ENCODE measurements at places on chromosomes 11 and 22.

DNA sequence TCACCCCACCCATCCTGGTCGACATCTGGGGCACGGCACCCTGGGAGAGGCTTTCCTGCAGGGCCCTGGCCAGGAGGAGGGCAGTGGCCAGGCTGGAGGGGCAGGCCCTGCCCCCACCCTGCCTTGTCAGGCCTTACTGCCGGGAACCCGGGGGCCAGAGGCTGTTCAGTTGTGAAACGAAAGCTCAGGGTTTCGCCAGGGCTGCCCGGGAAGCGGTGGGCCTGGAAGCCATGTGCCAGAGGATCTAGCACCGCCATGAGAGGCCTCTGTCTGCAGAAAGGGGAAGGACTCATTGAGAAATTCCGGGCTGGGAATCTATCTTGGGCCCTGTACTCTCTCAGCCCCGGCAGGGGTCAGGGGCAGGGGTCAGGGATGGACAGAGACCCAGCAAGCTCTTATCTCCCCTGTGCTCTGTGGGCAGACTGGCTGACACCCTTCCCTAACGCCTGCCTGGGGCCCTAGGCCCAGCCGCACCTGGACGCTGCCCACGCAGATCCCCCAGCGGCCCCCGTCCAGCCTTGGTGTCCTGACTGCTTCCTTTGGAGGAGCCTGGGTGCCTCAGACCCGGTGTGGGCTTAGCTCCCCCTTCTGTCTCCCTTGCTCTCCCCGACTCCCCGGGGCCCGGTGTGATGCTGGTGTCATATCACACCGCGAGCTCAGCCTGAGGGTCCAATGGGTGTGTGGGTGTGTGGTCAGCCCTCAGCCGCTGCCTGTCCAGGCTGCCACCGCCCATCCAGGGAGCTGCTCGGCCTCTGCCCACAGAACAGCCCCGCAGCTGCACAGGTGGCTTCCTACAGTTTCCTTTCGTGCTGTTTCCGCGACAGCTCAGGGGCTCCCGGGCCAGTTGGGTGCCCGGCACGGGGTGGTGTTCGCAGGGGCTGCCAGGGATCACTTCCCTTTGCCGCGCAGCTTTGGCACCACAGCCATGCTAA lies 6.5 kb downstream of the PIM3 start:
- DNase-seq = no peak

DNA sequence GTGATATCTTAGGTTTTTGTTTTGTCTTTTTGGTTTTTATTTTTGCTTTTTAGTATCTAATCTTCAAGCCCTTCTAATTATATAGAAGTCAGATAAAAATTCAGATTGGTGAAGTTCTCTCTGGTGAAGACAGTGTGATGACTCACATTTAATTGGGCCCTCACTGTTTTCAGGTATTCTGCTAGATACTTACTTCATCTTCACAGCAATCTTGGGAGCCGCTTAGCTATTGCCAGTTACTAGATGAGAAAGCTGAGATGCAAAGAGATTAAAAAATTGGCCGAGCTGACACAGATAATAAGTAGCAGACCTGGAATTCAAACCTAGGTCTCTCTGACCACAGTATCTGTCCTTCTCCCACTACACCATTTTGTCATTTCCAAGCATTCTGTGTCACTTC lies 75.0 kb downstream of the PPP2R1B start:
- DNase-seq = no peak

DNA sequence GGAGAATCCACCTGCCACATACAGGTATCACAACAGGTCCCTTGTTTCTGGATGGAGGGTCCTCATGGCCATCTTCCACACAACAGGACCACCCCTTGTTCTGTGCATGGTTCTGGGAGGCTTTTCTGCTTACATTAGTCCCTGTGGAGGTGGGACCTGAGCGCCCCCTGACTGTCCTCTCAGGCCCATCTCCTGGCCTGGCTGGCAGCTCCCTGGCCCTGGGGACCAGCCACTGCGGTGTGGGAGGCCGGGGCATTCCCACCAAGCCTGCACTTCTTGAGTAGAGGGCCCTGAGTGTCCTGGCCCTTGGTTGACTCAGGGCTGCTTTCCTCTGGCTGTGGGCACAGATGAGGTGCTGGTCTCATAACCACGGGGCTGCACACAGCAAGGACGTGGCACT lies 5.0 kb downstream of the COX8A start:
- DNase-seq = no peak

- no peak for DNase-seq
Measured at GRCh38 chr11:118396097-118396501, 5.3 kb upstream of the ATP5MG start.

- DNase-seq = no peak
Measured at GRCh38 chr11:104078245-104078644, 41.8 kb downstream of the DDI1 start.

DNA sequence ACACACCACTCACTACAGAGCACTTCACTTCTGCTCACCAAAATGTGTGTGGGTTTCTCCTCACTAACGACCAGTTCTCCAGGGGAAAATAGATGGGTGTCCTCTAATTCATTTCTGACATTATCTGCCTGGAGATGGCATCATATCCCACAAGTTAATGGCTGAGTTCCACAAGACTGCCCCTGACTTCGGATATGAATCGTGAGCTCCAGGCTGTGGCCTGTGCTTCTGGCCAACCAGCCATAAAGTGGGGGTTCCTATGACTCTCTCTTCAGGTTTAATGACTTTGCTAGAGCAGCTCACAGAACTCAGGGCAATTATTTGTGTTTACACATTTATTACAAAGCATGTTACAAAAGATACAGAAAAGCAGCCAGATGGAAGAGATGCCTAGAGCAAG lies 113.0 kb upstream of the SYT13 start:
- no peak for DNase-seq

GRCh38 chr11:47035108-47035507 lies 98.5 kb downstream of the CSTPP1 start:
- no peak for DNase-seq

DNA sequence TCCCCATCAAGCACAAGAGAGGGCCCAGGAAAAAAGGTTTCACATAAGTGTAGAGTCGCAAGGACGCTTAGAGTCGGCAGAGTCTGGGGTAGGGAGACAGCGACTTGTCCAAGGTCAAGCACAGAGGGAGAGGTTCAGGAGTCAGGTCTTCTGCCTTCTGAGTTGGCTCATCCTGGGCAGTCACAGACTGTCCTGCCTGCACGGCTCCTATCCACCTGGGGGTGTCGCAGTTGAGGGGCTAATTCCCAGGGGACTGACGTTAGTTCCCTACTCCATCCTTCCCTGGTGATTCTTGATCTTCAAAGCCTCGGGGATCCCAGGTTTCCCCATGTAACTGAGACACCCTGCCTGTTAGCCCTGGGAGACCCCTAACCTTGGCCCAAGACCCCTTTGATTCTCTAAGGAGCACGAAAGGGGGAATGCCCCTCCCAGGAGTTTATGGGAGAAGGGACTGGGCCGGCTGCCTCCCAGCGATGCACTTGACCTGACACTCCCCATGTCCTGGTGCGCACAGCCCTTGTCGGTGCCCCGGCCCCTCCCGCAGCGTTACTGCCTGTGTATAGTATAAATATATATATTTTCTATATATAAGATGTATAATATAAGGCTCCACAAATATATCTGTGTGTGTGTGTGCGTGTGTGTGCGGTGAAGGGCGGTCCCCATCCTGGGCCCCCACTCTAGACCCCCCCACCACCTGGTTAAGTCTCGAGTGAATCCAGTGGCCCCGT lies 14.7 kb upstream of the TAB1 start:
- no peak for DNase-seq

DNA sequence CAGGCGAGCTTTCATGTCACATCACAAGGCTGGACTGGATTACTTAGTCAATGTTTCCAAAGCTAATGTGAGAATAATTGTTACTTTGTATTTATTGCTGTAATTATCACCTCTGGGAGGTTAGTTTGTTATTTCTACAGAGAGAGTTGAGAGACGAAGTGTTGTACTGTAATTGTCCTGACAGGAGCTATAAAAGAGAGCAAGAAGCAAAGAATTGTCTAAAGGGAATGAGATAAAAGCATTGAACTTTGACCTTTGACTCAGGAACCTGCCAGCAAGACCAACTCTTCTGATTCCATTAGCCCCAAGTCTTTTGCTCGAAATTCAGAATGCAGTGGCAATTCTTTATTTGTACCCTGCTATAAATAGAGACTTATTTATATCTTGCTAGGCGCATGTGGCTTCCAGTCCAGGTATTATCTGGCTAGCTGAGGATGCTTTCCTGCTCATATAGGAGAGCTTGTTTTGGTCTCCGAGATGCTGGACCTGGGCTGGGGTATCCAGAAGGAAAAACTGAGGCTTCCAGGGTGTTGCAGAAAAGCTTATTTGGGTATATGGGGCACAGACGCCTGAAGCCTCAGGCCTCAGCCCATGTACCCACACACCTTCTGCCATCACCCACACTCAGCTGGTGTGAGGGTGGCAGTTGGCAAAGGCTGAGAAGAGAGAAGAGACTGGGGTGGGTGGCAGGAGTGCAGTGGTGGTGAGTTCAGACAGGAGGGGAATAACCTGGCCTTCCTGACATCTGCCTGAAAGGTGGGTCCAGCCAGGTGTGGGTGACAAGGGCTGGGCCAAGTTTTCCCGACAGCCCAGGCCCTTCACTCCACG lies 40.7 kb downstream of the SYT13 start:
- DNase-seq = no peak

DNA sequence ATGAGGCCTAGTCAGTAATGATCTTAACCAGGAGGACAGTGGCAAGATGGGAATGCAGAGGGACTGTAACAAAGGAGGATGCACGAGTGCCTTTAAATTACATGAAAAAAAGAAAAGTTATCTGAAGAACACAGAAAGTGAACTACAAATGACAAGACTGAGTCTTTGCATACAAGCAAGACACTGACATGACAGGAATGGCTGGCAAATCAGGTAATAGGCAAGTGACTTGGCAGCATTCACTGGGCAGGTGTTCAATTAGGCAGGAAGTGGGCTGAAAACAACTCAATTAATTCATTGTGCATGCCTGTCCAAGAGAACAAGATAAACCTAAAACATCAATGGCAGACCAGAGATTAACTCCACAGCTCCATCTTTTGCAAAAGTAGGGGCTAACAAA lies 24.0 kb downstream of the SMCO4 start:
- no peak for DNase-seq

GRCh38 chr11:115197031-115197430 lies 307.2 kb downstream of the CADM1 start:
- no peak for DNase-seq

GRCh38 chr11:83502041-83502440 lies 215.9 kb upstream of the CCDC90B start:
- DNase-seq = no peak

DNA sequence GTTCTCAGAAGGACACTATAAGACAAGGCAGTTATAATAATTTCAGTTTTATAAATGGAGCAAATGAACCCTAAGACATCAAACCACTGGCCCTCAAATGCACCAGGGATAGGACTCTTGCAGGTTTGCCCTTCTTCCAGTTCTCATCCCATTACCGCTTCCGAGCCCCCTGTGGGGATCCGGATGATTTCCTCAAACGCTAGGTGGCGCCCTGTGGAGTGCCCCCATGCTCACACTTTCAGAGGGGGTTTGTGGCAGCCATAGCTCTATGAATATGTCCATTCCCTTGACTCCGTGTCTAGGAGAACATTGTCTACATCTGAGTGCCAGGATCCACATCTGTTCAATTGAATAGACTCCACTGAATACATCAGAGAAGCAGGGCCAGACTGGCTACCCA lies 816.3 kb downstream of the NTM start:
- DNase-seq = no peak

- DNase-seq = no peak
Measured at GRCh38 chr11:76234416-76235232, 28.3 kb upstream of the WNT11 start.

- DNase-seq = no peak
Measured at GRCh38 chr11:64562723-64563351, 28.2 kb upstream of the SLC22A12 start.

DNA sequence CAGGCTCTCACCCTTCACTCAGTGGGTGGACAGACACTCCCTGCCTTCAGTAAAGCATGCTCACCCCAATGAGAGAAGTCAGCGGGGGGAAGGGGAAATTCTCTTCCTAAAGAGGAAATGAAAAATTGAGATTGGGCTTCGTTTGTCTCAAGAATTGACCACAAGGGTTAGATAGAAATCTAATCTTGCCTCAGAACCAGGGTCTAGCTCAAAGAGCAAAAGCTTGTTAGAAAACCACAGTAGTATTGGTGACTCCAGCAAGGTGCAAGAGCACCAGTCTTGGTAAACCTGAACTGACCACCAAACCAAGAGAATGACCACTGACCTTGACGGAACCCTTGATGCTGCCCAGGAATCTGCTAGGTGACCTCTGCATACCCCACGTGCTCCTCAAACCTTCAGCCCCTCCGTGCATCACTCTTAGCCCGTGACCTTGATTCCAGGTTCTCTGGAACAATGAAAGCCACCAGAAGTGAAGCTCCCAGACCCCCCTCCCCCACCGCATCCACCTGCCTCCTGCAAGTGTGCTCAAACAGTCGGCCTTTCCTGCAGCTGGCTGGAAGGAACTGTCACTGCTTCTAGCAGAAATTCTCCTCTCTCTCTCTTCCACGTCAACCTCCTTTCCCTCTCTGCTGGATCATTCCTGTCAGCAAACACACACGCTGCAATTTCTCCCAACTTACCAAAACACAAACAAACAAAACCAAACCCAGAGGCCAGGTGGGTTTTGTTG lies 3.1 kb upstream of the TMA7B start:
- DNase-seq = no peak

- no peak for DNase-seq
Measured at GRCh38 chr11:121524233-121524631, 71.5 kb upstream of the SORL1-AS1 start.

GRCh38 chr22:38524429-38524828 lies 18.3 kb upstream of the DDX17 start:
- no peak for DNase-seq

GRCh38 chr11:61627850-61628661 lies 47.2 kb upstream of the SYT7 start:
- no peak for DNase-seq

GRCh38 chr11:2812371-2812991 lies 73.1 kb downstream of the CDKN1C start:
- DNase-seq = no peak

- DNase-seq = no peak
Measured at GRCh38 chr11:108685419-108686130, 20.7 kb downstream of the DDX10 start.

GRCh38 chr11:128822130-128822529 lies 45.0 kb downstream of the KCNJ1 start:
- no peak for DNase-seq

DNA sequence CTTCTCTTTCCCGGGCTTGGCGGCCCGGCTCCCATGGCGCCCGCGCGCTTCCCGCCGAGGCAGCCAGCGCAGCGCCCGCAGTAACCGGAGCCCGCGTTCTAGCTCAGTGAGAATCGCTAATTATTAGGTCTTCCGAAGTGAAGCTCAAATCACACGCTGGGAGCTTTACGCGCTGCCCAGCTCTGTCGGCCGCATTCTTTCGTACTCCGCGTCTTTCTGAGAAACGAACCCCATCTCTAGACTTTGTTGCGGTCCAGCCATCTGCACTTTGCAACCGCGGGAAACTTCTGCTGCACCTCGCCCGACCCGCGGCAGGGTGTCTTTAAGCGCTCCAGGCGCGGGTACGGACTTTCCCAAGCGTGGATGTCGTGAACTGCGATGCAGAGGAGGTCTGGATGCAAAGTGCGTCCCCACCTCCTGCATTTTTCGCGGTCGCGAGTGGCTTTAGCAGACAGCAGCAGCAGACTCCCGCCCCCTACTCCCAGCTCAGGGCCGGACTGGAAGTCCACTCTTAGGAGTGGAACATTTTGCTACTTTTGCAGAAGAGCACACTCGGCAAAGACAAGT lies 6.0 kb upstream of the PAX6 start:
- no peak for DNase-seq

Data from stimulated activated CD4-positive, alpha-beta T cell treated with anti-CD3 and anti-CD28 coated beads, Interleukin-1b, Interleukin-23, amount 100 ng/mL, for 1 hour (primary cell).